ENCODE measurements at places on chromosomes 1 and 21. TPM values are rescaled to one million over a fixed set of nuclear protein-coding genes. Genes with fewer than 3 reads are reported as not detected.

Gene KCNJ10
- 0.14 TPM for total RNA-seq

DNA sequence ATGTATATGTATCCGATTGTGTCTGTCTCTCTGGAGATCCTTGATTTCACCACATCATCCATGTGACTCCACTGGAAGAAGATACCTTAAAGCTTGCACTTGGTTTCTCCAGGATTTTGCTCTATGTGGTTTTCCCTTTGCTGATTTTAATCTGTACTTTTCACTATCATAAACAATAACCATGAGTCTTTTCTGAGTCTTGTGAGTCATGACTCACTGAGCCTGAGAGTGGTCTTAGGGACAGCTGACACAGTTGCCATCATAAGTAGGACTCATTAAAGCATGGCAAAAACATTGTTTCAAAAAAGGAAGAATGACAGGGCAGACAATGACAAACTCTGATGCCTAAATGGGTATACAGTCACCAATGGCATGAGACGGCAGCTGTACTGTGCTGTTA is 226.2 kb downstream of the AKT3 start:
- DNase-seq = no peak

- DNase-seq = no peak
These were observed 2.0 kb downstream of the HUNK start for GRCh38 chr21:31874812-31875212.

- no peak for DNase-seq
These were observed 38.8 kb downstream of the DNASE2B start for GRCh38 chr1:84436876-84437655.

Gene SMIM1
- total RNA-seq = 1.5 TPM

- no peak for DNase-seq
These were observed 2.8 kb upstream of the RGS5 start for GRCh38 chr1:163205513-163205912.

Data from activated CD8-positive, alpha-beta T cell treated with anti-CD3 and anti-CD28 coated beads for 36 hours (primary cell).